ENCODE measurements at places on chromosomes 12 and 14.
A peak's percentile ranks its signal among the peaks of the same experiment; 100 is the strongest.

- no peak for DNase-seq
These were observed 62.3 kb downstream of the BHLHE41 start for GRCh38 chr12:26062566-26062965.

DNA sequence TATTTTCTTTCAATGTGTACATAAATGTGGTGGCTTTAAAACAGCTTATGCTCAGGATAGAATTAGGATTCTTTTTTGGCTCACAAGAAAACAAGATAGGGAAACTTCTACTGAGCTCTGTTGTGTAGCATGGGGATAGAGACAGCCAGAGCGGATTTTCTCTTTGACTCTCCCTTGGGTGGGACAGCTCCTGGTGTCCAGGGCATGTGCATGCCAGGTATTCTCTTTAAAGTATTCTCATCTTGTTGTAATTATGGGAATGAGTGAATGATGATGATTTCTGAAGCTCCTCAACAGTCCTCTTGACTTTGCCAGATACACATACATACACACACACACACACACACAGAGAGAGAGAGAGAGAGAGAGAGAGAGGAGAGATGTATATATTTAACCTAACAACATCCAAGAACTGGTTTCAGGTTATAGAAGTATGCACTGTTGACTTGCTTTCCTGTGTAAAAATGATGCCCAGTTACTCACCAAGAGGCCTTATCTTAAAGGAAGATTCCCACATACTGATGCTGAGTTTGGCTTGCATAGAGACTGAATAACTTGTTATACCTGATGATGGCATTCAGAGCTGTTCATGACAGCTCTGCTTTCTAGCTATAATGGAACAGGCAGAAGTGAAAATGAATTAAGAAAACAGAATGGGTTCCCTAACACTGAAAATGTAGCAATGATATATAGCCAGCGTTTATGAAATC, 387.5 kb downstream of the EGLN3 start:
- no peak for DNase-seq

DNA sequence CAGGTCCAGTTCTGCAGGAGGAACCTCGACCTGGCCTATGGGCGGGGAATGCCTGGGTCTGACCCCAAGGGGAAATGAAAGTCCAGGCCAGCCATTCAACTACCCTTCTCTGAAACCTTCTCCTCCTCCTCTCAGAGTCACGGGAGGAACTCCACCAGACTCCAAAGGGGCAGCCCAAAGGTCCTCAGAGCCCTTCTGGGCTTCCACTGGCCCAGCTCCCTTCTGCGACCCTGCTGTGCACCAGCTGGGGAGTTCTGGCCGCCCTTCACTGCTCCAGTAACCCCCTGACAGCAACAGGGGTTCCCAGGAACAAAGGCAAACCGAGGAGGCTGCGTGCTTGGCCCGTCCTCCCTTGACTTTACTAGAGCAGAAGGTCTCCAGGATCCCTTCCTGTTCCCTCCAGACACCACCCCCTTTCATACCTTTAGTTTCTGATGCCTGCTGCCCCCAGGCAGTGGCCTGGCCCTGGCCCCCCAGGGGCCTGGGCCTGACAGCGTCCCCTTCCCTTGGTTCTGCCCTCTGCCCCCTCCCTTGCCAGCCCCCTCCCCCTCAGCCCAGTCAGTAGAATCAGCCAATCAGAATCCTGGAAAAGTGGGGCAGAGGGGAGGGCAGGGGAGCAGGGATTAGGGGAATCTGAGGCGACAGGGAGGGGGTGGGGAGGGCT, 850 bp upstream of the ZNF385A start:
- DNase-seq = no peak

DNA sequence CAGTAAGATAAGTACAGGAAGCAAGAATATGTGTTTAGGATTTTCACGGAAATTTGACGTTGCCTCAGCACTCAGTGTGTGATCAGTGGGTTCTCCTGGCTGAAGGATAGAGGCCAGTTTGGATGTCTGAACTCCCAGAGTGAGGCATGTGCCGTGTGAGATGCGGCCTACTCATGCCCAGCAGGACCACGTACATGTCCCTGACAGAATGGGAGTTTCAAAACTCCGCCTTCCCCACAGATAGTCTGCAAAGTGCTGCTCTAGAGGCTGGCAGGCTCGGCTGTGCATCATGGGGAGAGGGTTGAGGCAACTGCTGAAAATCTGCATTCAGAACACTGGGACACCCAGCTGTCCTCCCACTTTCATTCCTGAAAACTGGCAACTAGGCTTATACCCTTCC, 58.3 kb downstream of the NINJ2 start:
- DNase-seq = no peak

DNA sequence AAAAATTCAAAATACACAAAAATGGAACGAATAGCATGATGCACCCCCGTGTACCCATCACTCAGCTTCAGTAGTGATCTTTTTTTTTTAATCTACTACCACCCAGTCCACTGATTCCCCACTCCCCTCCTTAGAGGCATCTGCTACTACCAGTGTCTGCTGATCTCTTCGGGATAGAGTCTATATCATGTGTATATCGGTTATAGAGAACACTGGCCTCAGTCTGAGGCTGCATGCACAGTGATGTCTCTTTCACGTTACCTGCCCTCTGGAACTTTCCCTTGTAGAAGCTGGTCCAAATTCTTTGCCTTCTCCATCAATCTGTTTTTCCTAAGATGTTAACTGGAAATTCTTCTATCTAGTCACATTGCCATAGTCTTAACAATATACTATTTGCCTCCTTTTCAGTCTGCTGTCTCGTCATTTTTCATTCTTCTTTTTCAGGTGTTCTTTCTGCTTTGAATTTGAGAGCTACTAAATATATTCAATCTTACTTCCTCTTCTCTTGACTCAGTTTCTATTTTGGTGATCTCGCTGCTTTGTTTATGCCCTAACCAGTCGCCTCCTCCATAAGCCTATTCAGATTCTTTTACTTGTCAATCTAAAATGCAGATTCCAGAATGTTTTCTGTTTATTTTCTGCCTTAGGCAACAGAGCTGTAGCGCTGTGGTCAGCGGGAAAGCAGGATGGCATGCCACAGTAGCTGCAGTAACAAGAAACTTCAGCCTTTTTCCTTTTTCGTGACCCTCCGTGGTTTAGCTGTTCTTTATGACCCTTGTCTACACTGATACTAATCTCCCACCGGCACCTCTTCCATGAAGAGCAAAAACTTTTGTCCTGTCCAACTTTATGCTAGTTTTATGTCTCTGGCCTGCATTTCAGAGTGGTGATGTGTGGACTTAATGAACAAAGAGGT, 67.0 kb downstream of the FBXW8 start:
- DNase-seq = no peak

GRCh38 chr14:105765893-105766614, 239.7 kb downstream of the TMEM121 start:
- no peak for DNase-seq

DNA sequence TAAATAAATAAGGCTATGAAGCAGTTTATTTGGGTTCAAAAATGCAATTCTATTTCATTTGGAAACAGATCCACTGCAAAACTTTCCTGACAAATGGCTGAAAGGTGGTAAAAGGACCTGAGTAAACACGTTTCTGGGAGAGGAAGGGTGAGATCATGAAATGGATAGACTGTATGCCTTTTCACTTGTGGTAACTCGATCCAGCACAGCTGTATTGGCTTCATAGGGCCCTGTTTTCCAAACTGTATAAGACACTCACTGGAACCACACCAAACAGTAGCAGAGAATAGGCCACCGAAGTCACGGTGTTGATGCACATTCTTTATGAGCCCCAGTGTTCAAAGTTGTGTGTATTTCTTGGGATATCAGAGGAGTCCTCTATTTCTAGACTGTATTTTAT, 325.2 kb upstream of the DIO2 start:
- DNase-seq = no peak

- DNase-seq = no peak
These were observed 163.4 kb downstream of the SAMD4A start for GRCh38 chr14:54730156-54730961.

DNA sequence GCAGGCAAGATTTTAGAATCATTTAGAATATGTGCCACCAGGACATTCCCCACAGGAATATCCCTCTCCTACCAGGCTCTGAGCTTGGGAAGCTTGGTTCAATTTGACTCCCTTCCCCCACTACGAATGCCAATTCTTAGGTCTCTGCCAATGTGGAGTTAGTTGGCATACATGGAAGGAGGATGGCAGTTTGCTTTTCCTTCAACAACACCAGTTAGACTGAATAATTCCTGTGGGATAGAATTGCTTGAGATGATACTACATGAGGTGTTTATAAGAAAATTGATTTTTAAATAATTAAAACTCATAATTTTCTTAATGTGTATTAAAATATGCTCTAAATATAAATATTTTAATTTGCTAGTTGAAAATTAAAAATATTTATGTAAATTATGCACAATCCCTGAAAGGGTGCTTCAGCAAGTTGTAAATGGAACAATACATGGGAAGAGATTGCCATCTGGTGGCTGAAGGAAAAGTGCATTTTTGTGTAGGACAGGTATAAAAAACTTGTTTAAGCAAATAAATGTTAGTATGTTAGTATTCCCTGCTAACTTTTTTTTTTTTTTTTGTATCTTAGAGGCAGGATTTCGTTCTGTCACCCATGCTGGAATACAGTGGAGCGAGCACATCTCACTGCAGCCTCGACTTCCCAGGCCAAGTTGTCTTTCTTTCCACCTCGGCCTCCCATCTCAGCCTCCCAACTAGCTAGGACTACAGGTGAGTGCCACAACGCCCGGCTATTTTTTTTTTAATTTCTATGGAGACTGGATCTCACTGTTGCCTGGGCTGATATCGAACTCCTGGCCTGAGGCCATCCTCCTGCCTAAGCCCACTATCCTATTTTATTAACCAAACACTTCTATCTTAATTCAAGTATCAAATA, 25.8 kb upstream of the STRAP start:
- DNase-seq = peak; percentile 45

GRCh38 chr14:96055753-96056508, 16.8 kb downstream of the C14orf132 start:
- no peak for DNase-seq

DNA sequence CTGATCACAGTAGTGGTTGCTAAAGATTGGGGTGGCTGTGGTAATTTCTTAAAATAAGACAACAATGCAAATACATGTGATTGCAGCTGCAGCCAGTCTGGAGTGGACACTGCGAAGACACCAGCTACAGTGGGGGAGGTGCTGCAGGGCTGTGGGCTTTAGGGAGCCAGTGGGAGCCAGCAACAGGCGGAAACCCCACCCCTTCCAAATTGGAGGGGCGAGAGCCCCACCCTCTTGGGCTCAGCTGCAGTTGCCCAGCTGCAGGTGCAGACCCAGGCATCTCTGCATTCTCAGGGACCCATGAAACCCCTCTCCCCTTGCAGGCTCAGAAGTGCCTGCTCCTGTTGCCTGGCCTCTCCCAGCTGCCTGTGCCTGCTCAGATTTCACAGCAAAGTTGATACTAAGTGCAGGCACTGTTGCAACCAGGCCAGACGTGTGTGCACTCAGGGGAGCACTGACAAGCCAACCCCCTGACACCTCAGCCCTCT, 104.8 kb downstream of the MYF5 start:
- DNase-seq = no peak

- DNase-seq = peak; percentile 39
These were observed 22.9 kb upstream of the DHRS7 start for GRCh38 chr14:60188115-60188514.

GRCh38 chr14:68948686-68949600, 30.2 kb downstream of the ACTN1 start:
- DNase-seq = no peak

DNA sequence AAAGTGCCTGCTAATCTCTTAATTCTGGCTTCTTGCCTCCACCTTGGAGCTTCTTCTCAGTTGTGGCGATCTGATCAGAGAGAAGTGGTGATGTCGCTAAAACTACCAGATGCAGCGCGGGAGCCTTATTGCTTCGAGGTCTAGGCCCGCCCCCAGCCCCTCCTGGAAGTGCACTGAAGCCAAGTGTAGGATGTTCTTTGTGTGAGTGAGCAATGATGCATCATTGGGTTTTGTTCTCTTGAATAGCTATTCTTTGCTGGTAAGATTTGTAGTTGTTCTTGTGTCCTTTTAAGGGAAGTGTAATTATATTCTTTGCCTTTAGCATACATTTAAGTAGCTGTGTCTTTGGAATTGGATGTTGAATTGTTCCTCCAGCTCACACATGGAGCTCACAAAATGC, 35.8 kb downstream of the MTHFD1 start:
- no peak for DNase-seq

DNA sequence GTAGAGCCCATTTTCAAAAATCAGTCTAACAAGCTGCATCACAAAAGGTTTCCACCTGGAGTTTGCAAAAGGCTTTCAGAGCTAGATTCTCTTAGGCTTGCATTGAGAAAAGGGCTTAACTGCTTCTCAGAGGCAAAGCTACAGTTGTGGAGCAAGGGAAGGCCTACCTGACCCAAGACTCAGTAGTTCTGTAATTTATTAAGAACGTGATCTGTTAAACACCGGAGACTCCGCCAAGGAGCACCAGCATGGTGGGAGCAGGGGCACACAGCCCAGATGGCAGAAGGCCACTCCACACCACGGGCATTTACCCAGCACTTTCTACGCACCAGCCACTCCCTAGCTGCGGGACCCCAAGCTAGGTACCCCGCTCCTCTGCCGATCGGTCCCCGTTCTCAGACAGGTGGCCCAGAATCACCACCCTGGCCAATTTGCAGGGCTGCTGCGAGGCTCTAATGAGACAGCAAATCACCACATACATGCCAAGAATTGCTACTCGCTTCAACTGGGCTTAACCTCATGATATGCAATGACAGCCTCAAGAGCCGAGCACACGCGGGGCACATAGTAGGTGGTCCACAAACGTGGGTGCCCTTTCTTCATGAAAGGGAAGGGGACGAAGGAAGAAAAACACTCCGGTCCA, 1.5 kb downstream of the ITPK1 start:
- peak; percentile 11 for DNase-seq

DNA sequence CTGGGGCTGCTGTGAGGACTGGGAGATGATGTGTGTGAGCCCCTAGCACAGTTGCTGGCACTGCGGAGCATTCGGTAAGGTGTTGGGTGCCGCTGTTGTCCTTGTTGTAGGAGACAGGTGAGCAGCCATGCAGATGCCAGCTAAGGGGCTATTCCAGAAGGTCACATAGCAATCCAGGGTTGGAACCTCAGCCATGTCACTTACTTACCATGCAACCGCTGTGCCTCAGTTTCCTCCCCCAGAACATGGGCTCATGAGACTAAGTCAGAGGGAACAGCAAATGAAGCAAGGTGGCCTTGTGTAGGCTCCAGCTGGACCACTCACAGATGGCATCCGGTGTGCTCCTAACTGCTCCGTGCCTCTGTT, 13.2 kb downstream of the DTX1 start:
- no peak for DNase-seq

GRCh38 chr12:72098622-72099021, 160.0 kb downstream of the TPH2 start:
- DNase-seq = no peak

GRCh38 chr14:53955671-53956426, 776 bp downstream of the BMP4 start:
- DNase-seq = peak; percentile 11

- DNase-seq = peak; percentile 50
These were observed 134.2 kb downstream of the ESRRB start for GRCh38 chr14:76510181-76510580.

DNA sequence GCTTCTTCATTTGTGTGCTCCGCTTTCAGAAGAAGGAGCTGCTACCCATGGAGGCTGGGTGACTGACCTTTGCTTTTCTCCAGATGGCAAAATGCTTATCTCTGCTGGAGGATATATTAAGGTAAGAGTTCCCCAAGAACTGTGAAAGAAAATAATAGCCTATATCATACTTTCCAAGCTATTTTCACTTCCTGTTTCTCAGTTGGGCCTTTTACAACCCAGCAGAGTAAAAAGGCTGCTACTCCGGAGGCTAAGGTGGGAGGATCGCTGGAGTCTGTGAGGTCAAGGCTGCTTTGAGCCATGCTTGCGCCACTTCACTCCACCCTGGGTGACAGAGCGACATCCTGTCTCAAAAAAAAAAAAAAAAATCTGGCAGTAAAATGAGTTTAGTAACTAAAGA, 82.1 kb downstream of the APAF1 start:
- no peak for DNase-seq

GRCh38 chr12:75177997-75178396, 31.6 kb downstream of the KCNC2 start:
- DNase-seq = no peak
